Right ventricle myocardium superior (tissue), 1 donor: ENCODE measurements at places on chromosomes 4 and X. TPM values are rescaled to one million over a fixed set of nuclear protein-coding genes. Genes with fewer than 3 reads are reported as not detected.

GRID2 gene
- not detected for total RNA-seq

GLRA2 gene
- not detected for total RNA-seq

EGF gene
- total RNA-seq: 13.8 TPM

PAGE2 gene
- total RNA-seq: not detected

MED14 gene
- total RNA-seq: 23.9 TPM

UGT2A1 gene
- not detected for total RNA-seq

SLAIN2 gene
- total RNA-seq: 110 TPM

ZBTB33 gene
- 6.6 TPM for total RNA-seq

SLC7A11 gene
- total RNA-seq: 0.08 TPM

SLC9A6 gene
- total RNA-seq: 16.1 TPM

CLNK gene
- not detected for total RNA-seq

DNA sequence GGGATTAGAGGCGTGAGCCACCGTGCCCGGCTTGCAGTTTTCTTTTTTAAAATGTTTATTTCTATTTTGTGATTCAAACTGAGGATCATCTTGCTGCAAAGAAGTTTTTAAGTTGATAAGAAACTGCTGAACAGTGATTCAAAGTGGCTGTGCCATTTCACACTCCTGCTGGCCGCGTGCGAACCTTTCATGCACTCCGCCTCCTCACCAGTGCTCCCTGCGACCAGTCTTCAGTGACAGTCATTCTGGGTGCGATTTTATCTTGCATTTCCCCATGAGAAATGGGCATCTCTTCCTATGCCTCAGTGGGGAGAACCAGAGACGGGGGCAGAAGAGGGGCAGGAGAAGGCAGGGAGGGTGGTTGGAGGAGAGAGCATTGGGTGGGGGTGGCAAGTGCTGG lies 21.4 kb downstream of the TMEM187 start:
- DNase-seq: no peak

- no peak for DNase-seq
These were observed 418.9 kb upstream of the RPS6KA3 start for GRCh38 chrX:20685652-20686051.

DNA sequence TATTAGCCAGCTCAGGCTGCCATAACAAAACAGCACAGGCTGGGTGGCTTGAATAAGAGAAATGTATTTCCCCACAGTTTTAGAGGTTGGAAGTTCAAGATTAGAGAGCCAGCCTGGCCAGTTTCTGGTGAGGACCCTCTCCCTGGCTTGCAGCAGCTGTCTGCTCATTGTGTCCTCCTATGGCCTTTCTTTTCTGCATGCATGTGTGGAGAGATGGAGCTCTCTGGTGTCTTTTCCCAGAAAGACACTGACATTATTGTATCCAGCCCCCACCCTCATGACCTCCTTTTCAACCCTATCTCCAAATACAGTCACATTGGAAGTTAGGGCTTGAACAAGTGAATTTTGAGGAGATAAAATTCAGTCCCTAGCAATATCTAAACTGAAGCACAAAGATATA lies 263.8 kb upstream of the PABPC4L start:
- DNase-seq: no peak

GRCh38 chr4:153809307-153809706 lies 20.4 kb upstream of the SFRP2 start:
- DNase-seq: no peak

DNA sequence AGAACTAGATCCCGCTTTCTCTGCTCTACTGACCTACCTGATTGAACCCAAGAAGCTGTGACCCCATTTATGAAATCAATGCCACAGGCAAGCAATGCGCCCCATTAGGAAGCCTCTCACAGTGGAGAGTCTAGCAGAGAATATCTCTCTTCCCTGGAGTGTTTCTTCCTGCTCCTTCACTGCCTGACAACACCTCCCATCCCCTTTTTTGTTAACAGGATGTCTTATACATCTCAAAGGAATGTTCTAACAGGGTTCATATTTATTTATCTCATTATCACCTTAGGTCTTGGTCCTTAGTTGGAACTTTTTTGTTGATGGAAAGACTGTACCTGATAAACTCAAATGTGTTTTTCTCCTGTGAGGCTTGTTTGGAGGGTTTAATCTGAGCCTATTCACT lies 35.5 kb downstream of the SLIT2 start:
- no peak for DNase-seq

DNA sequence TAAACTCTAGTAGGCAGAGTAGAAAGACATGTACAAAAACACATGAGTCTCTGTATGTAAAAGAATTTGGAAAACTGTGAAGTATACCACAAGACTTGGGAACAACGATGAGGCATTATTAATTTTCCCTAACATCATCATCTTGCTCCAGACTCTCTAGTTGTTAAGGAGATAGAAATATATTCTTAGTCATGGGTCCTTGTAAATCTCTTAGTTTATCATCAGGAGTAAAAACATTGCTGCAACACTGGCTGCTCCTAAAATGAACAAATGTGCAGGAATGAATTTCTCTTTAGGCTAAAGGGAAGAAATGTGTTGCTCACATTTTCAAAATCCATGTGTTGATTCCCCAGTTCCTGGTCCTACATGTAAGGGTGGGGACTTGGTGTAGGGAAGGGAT lies 384.6 kb downstream of the STIM2 start:
- no peak for DNase-seq

GRCh38 chr4:56668267-56668666 lies 12.8 kb downstream of the HOPX start:
- no peak for DNase-seq

DNA sequence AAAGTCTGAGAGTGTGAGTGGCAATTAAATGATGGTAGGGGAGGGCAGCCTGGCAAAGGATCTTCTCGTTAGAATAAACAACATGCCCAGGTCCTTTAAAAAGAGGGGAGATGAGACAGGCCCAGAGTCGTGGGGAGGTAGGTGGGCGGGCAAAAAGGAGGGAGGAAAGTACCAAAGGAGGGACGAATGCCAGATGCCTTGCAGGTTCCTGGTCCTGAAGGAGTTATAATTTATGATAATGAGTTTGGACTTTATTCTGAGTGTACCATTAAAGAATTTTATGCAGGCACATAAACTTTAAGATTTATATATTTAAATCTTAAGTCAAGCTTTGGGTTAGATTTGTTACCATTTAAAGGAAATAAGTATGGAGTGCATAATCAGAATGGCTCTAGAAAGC lies 62.3 kb upstream of the SMARCA5 start:
- DNase-seq: no peak

GRCh38 chrX:44906041-44906440 lies 33.1 kb downstream of the KDM6A start:
- DNase-seq: no peak

DNA sequence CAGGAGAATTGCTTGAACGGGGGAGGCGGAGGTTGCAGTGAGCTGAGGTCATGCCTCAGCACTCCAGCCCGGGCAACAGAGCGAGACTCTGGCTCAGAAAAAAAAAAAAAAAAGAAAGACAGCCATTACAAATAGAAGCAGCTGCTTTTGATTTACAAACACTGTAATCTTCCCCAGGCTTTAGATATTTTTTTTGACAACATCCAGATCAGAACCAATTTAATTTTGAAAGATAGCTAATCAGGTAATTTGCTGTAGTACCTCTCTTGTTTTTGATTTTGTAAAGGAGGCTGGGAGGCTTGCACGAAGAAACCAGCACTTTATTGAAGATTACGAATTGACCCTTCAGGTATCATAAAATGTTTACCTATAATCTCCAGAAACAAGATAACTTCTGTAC lies 107.0 kb downstream of the LDB2 start:
- no peak for DNase-seq

- no peak for DNase-seq
These were observed 83.6 kb upstream of the PGRMC2 start for GRCh38 chr4:128371001-128371777.

DNA sequence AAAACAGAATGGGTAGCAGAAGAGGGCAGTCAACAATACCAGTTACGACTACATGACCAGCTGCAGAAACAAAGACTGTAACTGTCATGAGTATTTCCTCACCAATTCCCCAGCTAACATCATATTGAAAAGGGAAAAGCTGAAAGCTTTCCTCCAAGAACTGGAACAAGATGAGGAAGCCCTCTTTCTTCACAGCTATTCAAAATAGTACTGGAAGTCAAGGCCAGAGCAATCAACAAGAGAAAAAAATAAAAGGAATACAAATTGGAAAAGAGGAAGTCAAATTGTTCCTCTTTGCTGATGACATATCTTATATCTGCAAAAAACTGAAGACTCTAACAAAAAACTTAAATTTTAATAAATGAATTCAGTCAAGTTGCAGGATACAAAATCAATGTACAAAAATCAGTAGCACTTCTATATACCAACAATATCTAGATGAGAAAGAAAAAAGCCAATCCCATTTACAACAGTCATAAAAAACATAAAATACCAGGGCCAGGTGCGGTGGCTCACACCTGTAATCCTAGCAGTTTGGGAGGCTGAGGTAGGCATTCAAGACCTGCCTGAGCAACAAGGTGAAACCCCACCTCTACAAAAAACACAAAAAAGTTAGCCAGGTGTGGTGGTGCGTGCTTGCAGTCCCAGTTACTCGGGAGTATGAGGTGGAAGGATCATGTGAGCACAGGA lies 125.4 kb downstream of the ATP8A1 start:
- no peak for DNase-seq

- no peak for DNase-seq
These were observed 84.2 kb upstream of the TMEM164 start for GRCh38 chrX:109918753-109919152.

- no peak for DNase-seq
These were observed 123.8 kb downstream of the ELOVL6 start for GRCh38 chr4:110074570-110074969.

GRCh38 chr4:65021737-65022136 lies 612.5 kb upstream of the TECRL start:
- no peak for DNase-seq

DNA sequence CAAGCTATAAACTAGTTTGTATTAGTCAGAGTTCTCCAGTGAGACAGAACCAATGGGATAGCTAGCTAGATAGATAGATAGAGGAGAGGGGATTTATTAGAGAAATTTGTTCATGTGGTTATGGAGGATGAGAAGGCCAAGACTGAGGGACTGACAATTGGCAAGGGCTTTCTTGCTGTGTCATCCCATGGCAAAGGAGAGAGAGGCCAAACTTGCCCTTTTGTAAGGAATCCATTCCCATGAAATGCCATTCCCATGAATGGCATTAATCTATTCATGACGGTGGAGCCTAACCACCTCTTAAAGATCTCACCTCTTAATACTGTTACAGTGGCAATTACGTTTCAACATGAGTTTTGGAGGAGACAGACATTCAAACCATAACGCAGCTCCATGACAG lies 58.1 kb downstream of the LINC00632 start:
- no peak for DNase-seq

GRCh38 chr4:86243750-86244149 lies 116.1 kb downstream of the MAPK10 start:
- no peak for DNase-seq

- DNase-seq: no peak
These were observed 94.7 kb upstream of the PUDP start for GRCh38 chrX:7242613-7243012.

DNA sequence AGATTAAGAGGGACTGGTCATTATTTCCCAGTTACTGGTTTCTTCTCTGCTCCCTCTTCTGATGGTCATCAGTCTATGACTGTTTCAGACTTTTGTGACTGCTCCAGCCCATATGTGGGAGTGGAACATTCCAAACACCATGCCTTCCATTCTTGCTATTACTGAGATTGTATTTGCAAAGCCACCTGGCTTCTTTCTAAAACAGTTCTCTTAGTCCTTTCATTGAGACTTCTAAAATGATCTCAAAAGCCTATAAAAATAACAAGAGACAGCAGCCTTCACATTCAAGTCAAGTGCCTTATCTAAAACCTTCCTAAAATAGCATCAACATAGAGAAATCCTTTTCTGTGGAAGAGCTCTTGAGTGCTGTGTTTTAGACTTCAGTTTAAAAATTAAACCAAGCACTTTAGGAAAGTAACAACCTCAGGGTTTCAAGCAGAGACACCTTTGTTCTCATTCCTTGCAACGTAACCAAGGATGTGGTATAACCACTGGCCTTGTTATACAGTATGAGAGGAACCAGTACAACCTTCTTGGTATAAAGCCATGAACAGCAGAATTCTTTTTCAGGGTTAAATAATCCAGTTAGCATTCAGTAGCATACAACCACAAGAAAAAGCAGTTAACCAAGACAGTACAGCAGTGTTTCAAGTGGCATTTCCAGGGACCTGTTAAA lies 97.1 kb downstream of the NFKB1 start:
- DNase-seq: no peak

DNA sequence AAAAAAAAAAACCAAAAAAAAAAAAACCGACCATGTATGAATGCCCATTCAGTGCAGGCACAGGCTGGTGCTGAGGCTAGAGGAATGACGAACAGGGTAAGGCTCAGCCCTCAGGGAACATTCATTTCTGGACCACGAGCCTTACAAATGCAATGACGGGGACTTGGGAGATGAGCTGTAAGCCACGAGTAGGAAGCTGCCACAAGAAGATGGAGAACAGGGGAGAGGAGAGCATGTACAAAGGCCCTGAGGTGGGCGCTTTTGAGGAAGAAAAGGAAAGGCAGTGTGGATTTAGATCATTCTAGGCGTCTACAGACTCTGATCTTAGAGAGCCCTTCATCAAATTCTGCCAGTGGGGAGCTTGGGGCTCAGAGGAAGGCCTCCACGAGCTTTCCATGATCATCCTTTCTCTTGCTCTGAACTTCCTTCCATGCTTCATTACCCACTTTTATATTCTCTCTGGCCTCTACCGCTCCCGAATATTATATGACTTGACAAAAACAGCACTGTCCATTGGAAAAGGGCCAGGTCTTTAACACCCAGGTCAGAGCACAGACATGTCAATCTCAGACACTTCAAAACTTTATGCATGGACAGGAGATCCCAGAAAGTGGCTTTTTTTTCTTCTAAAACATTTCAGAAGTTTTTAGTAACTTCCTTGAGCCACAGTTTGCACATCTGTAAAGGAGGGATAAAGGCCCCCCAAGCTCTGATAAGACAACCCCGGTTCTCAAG lies 3.3 kb upstream of the ZNF518B start:
- no peak for DNase-seq

DNA sequence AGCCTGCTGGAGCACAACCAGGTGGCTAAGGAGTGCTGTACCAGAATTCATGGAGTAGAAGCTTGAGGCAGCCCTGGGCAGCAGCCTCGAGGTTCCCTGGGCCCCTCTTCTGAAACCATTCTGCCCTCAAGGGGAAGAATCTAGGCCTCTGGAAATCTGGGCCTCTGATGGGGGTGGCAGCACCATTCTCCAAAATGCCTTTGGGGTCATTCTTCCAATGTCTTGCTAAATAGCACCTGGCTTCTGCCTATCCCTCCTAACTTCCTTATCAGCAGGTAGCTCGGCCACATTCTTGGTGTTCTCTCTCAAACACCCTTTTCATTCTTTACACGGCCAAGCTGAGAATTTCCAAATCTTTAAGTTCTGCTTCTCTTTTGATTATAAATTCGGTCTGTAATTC lies 473.6 kb downstream of the BCOR start:
- no peak for DNase-seq
